ENCODE measurements at places on chromosomes 2 and 18. TPM values are rescaled to one million over a fixed set of nuclear protein-coding genes. Genes with fewer than 3 reads are reported as not detected.

RNF181 gene
- total RNA-seq: 81.3 TPM

MOB4 gene
- 55.5 TPM for total RNA-seq

PROC gene
- total RNA-seq: 0.25 TPM

ADAM23 gene
- 17.2 TPM for total RNA-seq

DNA sequence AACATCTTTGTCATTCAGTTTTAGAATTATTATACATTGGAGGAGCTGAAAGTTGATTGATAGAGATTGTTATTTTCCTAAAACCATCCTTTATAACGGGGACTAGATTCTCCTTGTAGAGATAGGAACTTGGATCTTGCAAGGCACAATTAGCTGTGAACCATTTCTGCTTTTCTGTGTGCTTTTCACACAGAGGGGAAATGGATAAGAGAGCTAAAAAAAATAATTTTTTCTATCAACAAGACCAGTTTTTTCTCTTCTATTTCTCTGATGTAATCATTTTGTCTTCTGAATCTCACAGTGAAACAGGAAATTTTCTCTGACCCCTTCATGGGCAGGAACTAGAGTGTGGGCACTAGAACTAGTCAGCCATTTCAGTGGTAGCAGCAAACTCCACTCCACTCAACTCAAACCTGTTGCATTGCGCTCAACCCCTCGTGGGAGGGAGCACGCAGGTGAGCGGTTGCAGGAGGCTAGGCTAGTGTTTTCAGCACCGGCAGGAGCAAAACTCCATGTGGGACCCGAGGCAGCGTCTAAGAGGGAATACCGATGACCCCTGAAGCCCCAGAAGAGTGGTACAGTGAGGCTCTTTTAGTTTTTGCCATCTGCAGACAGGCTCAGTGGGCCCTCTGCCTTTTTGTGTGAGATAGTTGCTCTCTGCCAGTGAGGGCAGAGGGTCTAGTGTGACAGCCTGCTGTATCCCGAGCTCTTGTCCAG, 24.0 kb upstream of the SLC39A10 start:
- H3K27me3 ChIP-seq: no peaks in the 10 kb centered on the region
- no peaks in the 10 kb centered on the region for H3K4me1 ChIP-seq
- no peaks in the 10 kb centered on the region for H3K36me3 ChIP-seq
- H3K27ac ChIP-seq: no peak overlapping the region

DNA sequence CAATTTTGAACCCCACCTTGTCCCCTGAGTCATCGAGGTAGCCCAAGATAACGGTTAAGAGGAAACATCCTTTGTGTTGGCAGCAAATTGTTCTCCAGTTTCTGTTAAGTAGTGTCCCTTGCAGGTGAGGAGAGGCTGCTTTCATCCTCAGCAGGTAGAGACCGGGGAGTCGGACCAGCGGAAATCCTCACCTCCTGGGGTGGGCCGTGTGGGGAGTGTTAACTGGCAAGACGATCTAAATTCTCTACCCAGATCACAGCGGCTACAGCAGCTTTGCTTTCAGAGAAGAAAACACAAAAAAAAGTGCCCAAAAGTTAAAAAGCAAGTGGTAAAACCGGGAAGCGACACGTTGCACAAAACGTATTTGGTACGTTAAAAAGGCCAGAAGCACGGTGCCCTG, 63.2 kb downstream of the ADI1 start:
- DNase-seq: no peak
- no peaks in the 10 kb centered on the region for H3K4me1 ChIP-seq
- no peaks in the 10 kb centered on the region for H3K36me3 ChIP-seq
- H3K4me3 ChIP-seq: no peak overlapping the region

DNA sequence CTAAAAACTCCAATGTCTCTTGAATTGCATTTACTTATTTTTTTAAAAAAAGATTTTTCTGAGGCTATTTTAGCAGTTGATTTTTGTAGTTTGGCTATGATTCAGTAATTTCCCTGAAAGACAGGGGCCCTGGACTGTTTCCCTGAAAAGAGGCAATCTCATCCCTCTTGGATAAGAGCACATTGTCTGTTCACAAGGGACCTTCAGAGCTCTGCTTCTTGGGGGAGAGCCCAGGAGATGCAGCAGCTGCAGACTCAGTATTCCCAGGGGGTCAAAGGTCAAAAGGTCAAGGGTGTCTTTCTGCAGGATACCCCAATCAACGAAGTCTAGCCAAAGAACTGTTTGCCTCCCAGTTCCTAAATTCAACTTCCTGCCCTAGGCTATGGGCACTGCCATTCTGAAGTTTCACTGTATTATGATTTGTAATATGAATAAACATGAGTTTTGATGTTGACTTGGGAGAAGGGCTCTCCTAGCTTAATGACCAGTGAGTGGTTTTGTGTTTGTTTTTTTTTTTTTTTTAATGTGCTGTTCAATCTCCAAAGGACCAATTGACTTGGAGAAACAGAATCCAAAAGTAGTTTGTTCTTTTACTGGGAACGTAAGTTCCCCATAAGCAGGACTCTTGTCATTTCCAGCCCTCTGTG, 157.0 kb upstream of the SERPINE2 start:
- DNase-seq: no peak
- H3K27me3 ChIP-seq: no peaks in the 10 kb centered on the region
- H3K36me3 ChIP-seq: no peaks in the 10 kb centered on the region
- H3K4me1 ChIP-seq: no peaks in the 10 kb centered on the region
- H3K4me3 ChIP-seq: no peak overlapping the region

GRCh38 chr2:128562471-128563347, 244.0 kb upstream of the HS6ST1 start:
- H3K36me3 ChIP-seq: no peaks in the 10 kb centered on the region
- H3K4me3 ChIP-seq: no peak overlapping the region
- no peaks in the 10 kb centered on the region for H3K4me1 ChIP-seq

DNA sequence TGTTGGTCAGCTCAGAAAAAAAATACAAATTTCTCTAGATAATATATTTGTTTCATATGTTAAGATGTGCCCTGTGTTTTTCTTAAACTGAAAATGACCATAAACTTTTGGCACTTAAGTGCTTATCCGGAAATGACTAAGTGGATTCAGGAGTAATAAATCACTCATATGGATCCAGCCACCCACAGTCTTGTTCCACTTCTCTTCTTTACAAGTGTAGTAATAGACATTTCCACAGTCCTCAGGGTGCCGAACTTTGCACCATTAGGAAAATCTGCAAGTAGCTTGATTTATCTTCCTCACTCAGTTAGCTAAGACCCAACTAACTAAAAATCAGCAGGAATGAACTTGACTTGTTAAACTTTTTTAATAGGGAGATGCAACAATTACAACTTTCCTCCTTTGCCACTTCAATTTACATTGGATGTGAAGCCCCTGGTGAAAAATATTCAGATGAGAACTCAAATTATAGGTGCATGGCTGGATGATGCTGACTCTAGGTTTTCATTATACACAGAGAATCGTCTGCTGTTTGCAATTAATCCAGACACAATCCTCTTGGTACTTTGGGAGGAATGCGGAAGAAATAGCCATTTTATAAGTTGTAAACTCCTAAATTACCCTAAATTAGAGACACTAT, 322.5 kb downstream of the ARHGAP15 start:
- H3K4me3 ChIP-seq: no peak overlapping the region
- H3K27me3 ChIP-seq: no peaks in the 10 kb centered on the region
- no peaks in the 10 kb centered on the region for H3K36me3 ChIP-seq
- H3K4me1 ChIP-seq: peaks cover 5% of the 10 kb centered on the region
- H3K27ac ChIP-seq: no peak overlapping the region

DNA sequence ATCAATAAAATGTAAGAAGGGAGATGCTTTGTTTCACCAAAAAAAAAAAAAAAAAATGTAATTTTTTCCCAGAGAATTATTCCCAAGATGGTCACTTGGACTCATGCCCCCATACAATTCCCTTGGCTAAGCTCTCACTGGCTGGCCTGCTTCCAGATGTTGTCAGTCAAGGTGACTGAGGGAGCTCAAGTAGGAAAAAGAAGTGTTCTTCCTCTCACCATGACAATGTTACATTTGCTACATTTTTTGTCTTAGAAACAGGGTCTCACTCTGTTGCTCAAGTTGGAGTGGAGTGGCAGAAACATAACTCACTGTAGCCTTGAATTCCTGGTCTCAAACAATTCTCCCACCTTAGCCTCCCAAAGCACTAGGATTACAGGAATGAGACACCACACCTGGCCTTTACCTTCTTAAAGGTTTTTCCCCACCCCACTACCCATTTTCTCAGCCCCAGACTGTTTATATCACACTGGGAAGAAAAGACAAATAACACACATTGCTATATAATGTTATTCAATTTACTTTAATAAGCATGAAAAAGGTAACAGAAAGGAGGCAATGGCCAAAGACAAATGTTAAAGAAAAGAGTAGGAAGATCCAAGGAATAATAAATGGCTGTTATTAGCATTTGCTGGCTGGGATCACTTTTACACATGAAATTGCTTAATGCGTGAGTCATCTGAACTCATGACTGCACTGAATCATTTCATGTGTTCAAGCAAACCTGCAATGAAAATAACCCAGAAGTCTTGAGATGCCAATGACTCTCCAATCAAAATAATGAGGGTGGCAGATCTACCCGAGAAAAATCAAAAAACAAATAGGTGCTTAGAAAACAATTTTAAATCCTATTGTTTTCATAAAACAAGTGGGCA, 45.2 kb downstream of the ACVR1 start:
- DNase-seq: no peak
- H3K36me3 ChIP-seq: no peaks in the 10 kb centered on the region

DNA sequence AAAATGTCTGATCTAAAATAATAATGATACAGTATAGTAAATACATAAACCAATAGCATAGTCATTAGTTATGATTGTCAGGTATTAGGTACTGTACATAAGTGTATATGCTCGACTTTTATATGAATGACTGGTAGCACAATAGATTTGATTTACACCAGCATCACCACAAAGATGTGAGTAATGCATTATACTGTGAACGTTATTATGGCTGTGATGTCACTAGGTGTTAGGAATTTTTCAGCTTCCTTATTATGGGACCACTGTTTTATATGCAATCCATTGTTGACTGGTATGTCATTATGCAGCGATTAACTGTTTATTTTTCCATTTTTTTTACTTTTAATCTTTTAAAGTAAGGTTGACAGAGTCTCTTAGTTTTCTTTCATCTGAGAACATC, 23.7 kb downstream of the ATP9B start:
- H3K27me3 ChIP-seq: no peaks in the 10 kb centered on the region
- no peak overlapping the region for H3K4me3 ChIP-seq
- H3K27ac ChIP-seq: peak overlapping the region; percentile 46
- peaks cover 13% of the 10 kb centered on the region for H3K4me1 ChIP-seq

GRCh38 chr2:154623819-154624218, 74.7 kb upstream of the KCNJ3 start:
- no peak overlapping the region for H3K4me3 ChIP-seq
- peak; percentile 65 for DNase-seq
- H3K27me3 ChIP-seq: no peaks in the 10 kb centered on the region
- H3K4me1 ChIP-seq: no peaks in the 10 kb centered on the region
- no peak overlapping the region for H3K27ac ChIP-seq

GRCh38 chr2:99824758-99825157, 317.6 kb downstream of the AFF3 start:
- no peak for DNase-seq
- no peaks in the 10 kb centered on the region for H3K27me3 ChIP-seq
- peaks cover 15% of the 10 kb centered on the region for H3K4me1 ChIP-seq

GRCh38 chr18:11951390-11951851, 29.9 kb upstream of the IMPA2 start:
- H3K36me3 ChIP-seq: no peaks in the 10 kb centered on the region
- no peaks in the 10 kb centered on the region for H3K27me3 ChIP-seq
- no peak overlapping the region for H3K4me3 ChIP-seq

DNA sequence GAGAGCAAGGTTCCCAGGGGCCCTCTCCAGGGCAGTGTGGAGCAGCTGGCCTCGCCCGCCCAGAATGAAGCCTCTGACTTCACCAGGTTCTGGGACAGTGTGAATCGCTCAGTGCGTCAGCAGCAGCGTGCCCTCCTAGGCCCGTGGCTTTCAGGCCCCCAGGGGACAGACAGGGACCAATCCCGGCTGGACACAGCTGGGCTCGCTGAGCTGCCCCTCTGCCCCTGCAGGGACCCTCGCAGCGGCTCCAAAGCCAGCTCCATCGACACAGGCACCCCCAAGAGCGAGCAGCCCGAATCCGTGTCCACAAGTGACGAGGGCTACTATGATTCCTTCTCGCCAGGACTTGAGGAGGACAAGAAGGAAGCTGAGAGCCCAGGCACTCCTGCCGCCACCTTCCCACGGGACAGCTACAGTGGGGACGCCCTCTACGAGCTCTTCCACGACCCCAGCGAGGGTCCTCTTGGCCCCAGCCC, 7.6 kb downstream of the AMER3 start:
- H3K4me1 ChIP-seq: no peaks in the 10 kb centered on the region
- no peak overlapping the region for H3K27ac ChIP-seq
- no peaks in the 10 kb centered on the region for H3K36me3 ChIP-seq

DNA sequence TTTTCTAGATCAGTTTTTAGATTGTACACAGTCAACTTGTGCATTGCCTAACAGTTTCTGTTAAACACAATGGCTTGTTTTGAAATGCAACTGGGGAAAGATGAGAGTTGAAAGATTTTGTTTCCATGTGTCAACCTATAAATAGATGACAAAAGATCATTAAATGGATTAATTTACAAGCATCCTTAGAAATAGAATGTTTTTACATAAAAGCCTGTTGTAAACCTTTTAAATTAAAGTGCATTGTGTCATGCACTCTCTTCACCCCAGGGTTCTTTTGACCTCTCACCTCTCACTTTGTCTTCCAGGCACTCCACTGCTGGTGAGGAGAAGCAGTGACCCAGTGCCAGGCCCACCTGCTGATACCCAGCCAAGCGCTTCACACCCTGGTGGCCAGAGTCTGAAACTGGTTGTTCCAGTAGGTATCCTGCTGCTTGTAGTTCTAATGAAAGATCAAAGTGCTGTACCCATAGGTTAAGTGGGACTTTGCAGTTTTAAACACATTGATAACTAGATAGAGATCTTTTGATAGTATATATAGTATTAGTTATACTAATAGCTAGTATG, 502.1 kb downstream of the PARD3B start:
- peaks cover 27% of the 10 kb centered on the region for H3K4me1 ChIP-seq
- H3K4me3 ChIP-seq: no peak overlapping the region
- no peaks in the 10 kb centered on the region for H3K36me3 ChIP-seq
- H3K27ac ChIP-seq: no peak overlapping the region
- H3K27me3 ChIP-seq: no peaks in the 10 kb centered on the region

GRCh38 chr2:14492920-14493503, 139.5 kb upstream of the LRATD1 start:
- no peaks in the 10 kb centered on the region for H3K27me3 ChIP-seq
- no peak overlapping the region for H3K4me3 ChIP-seq
- peaks cover 8% of the 10 kb centered on the region for H3K4me1 ChIP-seq
- peak; percentile 55 for DNase-seq
- H3K36me3 ChIP-seq: no peaks in the 10 kb centered on the region
- H3K27ac ChIP-seq: no peak overlapping the region
